Stimulated activated CD4-positive, alpha-beta T cell treated with anti-CD3 and anti-CD28 coated beads, TNF-alpha, amount 100 ng/mL, for 4 hours (primary cell): ENCODE measurements at places on chromosomes 16 and 17.

- no peak for DNase-seq
Measured at GRCh38 chr17:77148077-77148939, 7.5 kb downstream of the SEC14L1 start.

- no peak for DNase-seq
Measured at GRCh38 chr16:87694441-87695125, 71.2 kb downstream of the KLHDC4 start.

- no peak for DNase-seq
Measured at GRCh38 chr17:12790249-12791106, 1.2 kb downstream of the ARHGAP44 start.

DNA sequence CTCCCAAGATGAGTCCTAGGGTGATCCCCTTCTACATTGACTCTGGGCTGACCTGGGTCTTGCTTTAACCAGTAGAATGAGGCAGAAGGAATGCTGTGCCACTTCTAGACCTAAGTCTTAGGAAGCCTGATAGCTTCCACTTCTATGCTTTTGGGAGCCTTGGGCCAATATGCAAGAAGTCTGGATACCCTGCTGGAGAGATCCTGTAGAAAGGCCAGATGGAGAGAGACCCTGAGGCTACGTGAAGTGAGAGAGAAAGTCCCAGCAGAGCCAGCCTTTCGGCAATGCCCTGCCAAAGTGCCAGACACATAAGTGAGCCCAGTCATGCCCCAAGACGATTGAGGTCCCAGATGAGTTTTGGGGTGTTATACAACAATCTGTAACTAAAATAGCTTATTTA is 1.7 kb downstream of the KRT222 start:
- DNase-seq: no peak

- no peak for DNase-seq
Measured at GRCh38 chr16:3837851-3838586, 42.5 kb downstream of the CREBBP start.

DNA sequence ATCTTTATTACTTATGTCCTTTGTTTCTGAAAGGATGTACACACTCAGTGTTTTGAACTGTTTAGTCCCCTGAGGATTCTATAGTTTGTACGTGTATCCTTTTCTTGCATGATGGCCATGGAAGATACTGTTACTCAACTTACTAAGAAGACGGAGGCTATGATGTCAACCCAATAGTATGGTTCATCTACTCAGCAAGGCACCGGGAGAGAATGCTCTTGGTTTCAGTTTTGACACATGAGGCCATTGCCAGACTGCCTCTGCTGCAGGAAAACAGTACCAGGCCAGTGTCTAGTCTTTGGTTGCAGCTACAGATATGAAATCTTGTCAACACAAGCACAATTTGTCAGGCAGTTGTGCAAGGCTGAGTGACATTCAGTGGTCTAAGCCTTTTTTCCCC is 134.5 kb downstream of the MRTFB start:
- no peak for DNase-seq

DNA sequence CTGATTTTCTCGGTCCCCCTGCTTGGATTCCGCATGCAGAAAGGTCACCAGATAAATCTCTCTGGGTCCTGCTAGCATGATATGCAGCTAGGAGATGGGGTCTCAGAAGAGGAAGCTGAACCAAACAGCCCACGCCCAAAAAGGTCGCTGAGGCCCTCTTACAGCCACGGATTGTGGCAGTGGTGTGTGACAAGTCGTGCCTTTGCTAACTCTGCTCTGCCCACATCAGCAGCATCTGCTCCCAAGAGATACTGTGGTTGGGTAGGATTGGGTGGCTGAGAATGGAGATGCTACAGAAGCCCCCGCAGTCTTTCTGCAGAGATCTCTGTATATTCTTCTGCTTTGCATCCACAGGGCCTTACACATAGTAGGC is 15.2 kb upstream of the SKAP1 start:
- DNase-seq: no peak

GRCh38 chr16:69942099-69942491 is 9.0 kb upstream of the CLEC18A start:
- DNase-seq: no peak

DNA sequence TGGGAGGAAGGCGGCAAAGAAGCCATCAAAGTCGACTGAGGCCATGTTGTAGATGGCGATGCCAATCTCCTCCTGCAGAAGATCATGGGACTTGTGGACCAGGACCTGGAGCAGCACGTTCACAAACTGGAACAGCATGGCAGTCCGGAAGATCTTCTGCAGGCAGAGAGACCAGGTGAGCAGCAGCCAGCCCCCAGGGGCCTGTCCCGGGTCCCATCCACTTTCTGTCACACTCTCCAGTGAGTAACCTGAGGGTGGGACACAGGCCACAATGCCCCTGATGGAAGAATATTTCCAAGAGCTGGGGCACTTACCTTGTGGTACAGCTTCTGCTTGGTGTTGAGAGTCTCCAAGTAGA is 38.0 kb upstream of the GSG1L start:
- DNase-seq: no peak

- DNase-seq: no peak
Measured at GRCh38 chr17:37118366-37119137, 169.8 kb downstream of the AATF start.

GRCh38 chr17:4899341-4900230 is at the start of gene C17orf107:
C17orf107 (plus strand) TSS chr17:4899536; CDS start chr17:4899763, 227 bp downstream.
- DNase-seq: peak; percentile 97

GRCh38 chr16:47308601-47309000 is 152.3 kb downstream of the ITFG1 start:
- DNase-seq: no peak

DNA sequence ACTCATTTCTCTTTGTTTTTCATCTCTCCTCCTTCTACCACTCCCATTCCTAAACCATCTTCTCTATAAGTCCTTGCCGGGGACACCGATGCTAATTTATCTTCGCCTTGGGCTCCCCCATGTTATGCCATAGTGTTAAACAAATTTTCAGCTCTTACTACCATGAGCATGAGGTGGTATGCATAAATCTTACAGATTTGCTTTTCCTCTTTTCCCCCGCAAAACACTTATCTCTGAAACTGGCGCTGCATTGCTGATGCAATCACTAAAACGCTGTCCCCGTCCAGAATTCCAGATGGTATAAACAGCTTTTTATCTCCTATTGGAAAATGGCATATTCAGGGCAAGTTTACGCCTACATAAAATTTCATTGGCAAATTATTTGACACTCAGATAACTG is 673.6 kb upstream of the CDH8 start:
- no peak for DNase-seq

- DNase-seq: no peak
Measured at GRCh38 chr17:39191750-39192510, 5.5 kb downstream of the CACNB1 start.

DNA sequence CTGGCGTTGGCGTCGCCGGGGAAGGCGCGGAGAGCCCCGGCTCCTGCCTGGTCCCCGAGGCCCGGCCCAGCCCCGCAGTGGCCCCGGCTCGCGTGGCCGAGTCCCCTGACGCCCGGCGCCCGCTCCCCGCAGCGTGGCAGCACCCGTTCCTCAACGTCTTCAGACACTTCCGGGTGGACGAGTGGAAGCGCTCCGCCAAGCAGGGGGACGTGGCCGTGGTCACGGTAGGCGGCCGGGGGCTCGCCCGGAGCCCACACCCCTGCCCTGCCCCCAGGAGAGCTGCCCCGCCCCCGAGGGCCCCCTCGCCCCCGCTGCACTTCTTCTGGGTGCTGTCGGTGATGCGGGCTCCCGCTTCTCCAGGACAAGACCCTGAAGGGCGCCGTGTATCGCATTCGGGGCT is 466 bp downstream of the WDR90 start:
- DNase-seq: no peak

DNA sequence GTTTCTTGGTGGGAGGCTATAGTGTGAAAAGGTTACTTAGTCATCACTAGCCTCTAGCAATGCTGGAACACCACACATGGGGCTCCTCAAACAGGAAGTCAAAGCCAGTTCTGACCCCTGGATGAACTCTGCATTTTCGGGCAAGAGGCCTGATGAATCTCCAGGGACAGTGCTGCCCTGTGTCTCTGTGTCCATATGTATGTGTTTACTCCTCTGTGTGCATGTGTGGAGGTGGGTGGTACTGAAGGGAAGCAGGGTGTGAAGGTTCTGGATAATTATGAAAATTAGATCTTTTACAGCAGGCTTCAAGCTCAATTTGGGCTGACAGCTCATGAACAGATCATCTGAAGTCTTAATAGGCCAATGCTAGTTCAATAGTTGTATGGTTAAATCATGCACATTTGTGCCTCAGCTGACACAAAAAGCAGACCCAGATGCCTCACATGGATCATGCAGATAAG is 133.6 kb downstream of the SNX11 start:
- no peak for DNase-seq

- DNase-seq: no peak
Measured at GRCh38 chr16:11949527-11949926, 7.7 kb upstream of the NPIPB2 start.

DNA sequence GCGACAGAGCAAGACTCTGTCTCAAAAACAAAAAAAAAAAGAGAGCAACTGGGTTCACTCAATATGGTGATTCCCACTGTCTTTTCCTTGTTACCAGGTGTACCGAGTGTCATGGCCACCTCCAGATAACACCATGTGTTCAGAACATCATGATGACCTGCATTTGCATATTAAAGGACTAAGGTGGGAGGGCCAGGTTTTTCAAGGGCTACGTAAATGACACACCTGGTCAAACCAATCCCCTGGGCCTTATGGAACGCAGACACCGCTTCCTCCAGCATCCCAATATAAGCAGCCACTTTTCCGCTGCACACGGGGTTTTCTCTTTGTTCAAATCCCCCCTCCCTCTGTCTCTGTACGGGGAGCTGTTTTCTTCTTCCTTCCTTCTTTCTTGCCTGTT is 29.3 kb downstream of the WSCD1 start:
- DNase-seq: no peak

GRCh38 chr17:28338056-28338768 is 2.7 kb downstream of the TNFAIP1 start:
- DNase-seq: no peak

DNA sequence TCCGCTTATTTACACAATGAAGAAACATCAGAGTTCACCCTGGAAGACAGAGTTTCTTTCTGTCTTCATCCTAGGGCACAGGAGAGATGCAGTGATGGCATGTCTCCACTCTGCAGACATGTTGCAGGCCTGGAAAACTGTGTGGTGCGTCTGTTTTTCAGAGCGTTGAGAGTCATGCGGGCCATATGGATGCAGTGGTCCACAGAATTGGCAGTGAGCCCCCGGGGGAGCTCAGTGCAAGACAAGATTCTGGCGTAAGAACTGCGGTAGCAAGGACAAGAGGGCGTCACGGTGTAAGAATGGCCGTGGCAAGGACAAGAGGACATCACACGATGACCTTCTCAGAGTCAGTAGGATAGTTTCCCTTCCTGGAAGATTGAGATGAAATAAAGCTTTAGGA is 654.0 kb downstream of the MAF start:
- DNase-seq: no peak

GRCh38 chr16:57803134-57803990 is 1.1 kb upstream of the KIFC3 start:
- DNase-seq: no peak

GRCh38 chr17:45640141-45640850 is 143.8 kb upstream of the CRHR1 start:
- peak; percentile 56 for DNase-seq

DNA sequence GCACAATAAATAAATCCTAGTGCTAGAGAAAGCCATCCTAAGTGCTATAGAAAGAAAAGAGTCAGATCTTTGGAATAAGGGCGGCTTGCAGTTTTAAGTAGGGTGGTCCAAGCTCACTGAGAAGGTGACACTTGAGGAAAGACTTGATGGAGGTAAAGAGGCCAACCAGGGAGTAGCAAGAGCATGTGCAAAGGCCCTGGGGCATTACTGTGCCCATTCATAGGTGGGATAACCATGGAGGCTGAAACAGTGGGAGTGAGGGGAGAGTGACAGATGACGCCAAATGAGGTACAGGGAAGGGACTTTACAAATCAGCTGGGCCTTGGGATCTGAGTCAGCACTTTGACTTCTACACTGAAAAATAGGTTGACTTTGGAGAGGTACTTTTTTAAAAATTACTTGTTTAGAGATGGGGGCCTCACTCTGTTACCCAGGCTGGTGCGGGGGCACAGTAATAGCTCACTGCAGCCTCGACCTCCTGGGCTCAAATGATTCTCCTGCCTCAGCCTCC is 115.5 kb downstream of the ABCC1 start:
- no peak for DNase-seq

DNA sequence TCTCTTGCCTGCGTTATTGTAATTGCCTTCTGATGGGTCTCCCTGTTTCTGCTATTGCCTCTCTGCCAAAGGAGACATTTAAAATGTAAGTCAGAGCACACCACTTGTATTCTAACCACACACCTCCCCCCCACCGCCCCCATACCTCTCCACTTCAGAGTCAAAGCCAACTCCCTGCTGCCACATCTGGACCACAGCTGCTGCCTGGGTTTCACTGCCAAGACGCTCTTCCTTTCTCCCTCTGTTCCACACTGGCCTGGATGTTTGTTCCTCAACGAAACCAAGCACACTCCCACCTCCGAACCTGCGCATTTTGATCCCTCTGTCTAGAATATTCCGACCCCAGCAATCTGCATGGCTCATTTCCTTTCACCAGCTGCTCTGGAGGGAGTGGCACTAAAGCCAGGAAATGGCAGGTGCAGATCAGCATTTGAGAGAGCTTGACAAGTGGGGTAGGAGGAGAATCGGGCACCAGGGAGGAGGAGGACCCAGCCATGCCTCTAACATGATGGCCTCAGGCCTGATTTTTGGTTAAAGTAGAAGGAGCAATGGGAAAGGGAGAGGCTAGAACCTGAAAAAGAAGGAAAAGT is 92.4 kb upstream of the HS3ST2 start:
- no peak for DNase-seq

GRCh38 chr17:64075913-64076312 is 54.0 kb downstream of the ERN1 start:
- DNase-seq: no peak

DNA sequence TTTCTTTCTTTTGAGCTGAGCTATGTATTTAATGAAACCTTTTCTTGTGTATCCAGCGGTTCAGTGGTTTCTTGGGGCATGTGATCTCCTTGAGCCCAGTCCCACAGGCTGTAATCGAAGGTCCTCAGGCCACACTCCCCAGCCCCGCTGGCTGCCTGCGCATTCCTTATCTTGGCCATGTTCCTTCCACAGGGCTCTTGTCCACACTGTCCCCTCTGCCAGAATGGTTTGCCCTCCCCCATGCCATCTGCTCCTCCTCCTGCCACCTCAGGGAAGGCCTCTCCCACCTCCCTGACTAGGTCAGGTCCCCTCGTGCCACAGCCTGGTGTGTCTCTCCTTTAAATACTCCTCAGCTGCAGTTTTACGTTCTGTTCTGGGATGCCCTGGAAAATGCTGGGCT is 12.1 kb upstream of the NLRC5 start:
- DNase-seq: no peak

DNA sequence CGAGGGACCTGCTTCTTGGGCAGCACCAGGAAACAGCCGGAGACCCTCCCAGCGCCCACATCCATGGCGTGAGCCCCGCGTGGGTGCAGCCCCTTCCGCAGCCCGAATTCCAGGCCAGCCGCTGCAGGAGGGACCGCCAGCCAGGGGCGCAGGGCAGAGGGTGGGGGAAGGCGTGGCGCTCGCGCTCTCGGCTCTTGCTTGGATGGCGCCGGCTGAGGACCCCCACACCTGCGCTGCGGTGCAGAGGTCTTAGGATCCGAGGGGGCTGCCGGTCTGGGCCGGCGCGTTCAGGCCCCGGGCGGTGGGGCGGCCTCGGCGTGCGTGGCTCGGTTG is 28.8 kb downstream of the ACTG1 start:
- no peak for DNase-seq
